ENCODE measurements at places on chromosomes 1 and 21.
A peak's percentile ranks its signal among the peaks of the same experiment; 100 is the strongest.

DNA sequence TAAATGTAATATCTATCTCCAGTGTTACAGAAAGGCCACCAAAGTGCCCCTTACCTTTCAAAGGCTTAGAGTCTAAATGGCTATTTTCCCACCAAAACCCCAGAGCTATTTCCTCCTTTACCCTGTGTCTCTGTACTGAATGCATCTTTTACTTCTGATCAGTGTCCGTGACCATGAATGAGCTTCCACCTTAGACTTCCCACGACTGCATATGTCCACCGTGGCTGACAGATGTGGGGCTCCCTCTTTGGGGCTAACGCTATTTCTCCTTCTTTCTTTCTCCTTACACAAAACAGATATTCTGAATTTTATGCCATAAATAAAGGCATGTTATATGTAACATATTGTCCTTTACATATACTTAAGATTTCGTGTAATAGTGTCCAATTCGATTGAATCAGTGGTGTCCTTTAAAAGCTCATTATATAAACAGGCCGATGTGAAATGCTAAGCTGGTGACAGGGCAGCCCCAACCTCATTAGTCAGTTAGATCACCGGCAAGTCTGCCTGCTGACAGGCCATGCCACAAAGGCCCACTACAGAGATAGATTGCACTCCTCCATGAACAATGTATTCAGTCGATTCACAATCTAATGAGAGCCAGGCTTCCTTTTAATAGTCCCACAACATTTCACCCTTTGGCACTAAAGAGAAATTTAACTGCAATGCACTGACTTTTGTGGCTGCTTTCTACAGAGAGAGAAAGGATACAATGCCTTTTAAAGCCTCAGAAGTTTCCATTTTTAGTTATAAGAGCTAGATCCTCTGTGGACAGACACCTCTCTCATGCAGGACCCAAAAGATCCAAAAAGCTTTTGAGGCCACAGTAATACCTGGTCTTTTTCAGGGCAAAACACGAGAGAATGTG, 297.9 kb downstream of the PCP4 start:
- DNase-seq: no peak

- DNase-seq: no peak
These were observed 616.9 kb downstream of the AJAP1 start for GRCh38 chr1:5271264-5271663.

GRCh38 chr1:47742890-47743760, 254.1 kb downstream of the TRABD2B start:
- DNase-seq: no peak

GRCh38 chr1:86503406-86504136, 34.8 kb downstream of the CLCA1 start:
- peak; percentile 62 for DNase-seq

- DNase-seq: no peak
These were observed 22.3 kb downstream of the NOL9 start for GRCh38 chr1:6531996-6532395.

DNA sequence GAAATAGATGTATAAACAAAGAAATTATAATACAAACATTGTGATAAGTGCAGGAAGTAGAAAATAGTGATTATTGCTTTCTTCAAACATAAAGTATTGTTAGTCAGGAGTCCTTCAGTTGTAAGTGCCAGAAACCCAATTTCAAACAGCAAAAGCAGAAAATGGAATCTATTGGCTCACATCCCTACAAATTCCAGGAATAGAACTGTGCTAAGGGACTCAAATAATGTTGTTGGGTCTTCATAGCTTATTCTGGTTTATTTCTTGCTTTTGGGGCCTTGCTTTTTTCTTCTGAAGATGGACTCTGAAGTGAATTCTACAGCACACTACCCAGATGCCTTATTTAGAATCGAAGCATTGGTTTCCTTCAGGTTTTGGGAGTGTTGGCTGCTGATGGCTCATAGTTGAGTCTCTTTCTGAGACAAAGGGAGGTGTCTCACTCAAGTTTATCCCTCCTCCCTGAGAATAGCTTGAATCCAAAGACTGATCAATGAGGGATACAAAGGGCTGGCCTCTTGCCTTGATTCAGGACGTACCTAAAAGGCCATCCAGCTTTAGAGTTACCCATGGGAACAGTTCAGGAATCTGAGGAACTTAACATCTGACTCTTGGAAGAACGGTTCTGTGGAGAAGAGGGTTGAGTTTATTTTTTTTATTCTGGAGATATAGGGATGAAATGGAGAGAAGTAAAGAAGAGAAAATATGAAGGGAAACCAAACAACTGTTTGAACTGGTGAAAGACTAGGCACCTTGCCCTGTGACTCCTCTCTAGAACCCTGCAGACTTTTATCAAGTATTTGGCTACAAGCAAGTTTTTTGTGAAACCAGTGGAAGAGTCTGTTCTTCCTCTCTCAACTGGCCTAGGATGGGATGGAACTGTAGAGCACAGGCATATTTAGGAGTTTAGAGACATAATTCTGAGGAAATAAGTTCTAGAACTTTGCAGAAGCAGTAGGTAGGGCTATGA, 39.0 kb upstream of the ATG4C start:
- no peak for DNase-seq

- no peak for DNase-seq
These were observed 1065.6 kb upstream of the TMPRSS15 start for GRCh38 chr21:19468991-19469715.

DNA sequence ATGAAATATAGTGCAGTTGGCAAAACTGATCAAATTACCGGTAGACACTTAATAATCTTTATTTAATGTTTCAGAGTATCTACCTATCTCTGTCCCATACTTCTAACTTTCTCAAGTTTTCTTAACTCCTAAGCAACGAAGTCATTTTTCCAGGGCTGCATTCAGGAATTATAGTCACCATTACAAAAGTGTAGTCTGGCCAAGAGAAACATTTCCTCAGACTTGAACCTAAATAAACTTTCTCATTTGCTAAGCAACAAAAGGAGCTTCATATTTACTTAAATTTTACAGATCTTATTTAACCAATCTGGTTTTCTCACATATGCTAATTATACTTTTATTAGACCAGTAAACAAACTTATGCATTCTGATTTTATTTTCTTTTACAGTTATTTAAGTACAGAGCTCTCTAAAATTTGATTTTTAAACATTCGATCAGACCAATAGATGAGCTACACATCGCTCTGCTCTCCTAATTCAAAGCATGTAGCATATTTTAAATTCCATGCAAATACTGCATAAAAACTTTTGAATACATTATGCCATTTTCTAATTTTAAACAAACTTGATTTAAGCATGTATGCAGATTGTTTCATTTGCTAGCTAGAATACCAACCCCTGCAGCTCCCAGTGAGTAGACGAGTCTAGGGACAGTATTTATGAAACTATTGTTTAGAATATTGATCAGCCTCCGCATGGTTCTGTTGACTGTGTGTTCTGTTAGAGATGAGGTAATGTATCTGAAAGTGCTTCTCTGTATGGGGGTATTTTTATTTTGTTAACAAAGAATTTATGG, 201.4 kb downstream of the CHRM3 start:
- DNase-seq: no peak

DNA sequence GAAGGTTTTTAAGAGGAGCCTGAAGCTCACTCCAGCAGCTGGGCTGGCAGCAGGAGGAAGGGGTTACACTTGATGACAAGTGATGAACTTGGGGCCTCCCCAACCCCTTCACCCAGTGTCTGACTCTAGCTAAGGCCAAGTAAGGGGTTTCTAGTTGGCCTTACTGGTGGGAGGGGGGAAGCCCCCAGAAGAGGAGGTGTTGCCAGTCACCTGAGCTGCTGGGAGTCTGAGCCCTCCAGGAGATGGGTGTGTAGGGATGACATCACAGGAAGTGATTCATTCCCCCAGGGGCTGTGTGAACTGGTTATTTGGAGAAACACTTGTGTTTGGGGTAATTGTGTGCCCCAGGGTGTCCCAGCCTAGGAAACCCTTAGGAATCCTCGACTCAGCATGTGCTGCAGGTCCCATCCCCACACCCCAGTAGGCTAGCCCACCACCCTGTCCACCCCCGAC, 3.1 kb downstream of the PADI1 start:
- no peak for DNase-seq

All from ecto neural progenitor cell (in vitro differentiated cells).